ENCODE measurements at places on chromosomes 6 and 20.

GRCh38 chr6:157282284-157282683 is 41.0 kb downstream of the TMEM242 start:
- DNase-seq = no peak

DNA sequence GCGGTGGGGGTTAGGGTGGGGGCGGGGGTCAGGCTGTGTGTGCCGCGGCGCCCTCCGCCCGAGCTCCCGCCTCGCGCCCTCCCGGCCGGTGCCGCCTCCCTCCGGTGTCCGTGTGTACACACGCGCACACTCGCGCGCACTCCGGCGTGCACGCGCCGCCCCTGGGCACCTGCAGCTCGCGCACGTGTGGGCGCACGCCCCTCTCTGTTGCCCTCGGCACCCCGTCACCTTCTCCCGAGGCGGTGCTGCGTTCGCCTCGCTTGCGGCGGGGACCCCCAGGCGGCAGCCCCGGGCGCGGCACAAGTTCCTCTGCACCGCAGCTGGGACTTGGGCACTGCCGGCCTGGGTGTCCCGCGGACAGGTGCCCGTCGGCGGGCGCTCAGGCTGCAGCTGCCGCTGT is 525 bp downstream of the MACROD2 start:
- no peak for DNase-seq

- no peak for DNase-seq
Measured at GRCh38 chr6:2958331-2958711, 13.0 kb downstream of the SERPINB6 start.

GRCh38 chr6:25652007-25652515 is at the start of gene SCGN:
TSS of gene SCGN (plus strand) at chr6:25652215. CDS start at chr6:25652404, 189 bp downstream.
- DNase-seq = peak; percentile 32

GRCh38 chr6:52596371-52597028 is 19.6 kb upstream of the TRAM2 start:
- no peak for DNase-seq

DNA sequence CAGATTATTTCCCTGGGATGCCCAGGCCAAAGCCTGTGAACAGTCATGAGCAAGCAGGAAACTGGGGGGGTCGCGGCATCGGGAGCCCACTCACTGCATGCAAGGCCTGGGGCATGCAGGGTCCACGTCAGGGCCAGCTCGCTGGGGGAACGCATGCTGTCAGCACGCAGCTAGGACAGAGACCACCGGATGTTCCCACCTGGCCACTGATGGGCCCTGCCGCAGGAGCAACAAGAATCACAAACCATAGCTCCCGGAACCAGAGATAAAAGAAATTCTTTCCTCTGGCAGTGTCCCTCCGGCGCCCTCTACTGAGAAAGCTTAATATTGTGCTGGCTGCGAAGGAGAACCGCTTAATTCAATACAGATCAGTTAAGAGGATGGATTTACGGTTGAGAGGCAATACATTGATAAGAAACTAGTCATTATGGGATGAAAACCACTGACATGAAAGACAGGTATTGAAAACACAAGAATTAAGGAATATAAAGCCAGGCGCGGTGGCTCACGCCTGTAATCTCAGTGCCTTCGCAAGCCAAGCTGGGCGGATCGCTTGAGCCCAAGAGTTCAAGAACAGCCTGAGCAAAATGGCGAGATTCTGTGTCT is 32.6 kb downstream of the C6orf15 start:
- DNase-seq = peak; percentile 64

- DNase-seq = no peak
Measured at GRCh38 chr6:36120539-36120938, 9.8 kb upstream of the MAPK13 start.

DNA sequence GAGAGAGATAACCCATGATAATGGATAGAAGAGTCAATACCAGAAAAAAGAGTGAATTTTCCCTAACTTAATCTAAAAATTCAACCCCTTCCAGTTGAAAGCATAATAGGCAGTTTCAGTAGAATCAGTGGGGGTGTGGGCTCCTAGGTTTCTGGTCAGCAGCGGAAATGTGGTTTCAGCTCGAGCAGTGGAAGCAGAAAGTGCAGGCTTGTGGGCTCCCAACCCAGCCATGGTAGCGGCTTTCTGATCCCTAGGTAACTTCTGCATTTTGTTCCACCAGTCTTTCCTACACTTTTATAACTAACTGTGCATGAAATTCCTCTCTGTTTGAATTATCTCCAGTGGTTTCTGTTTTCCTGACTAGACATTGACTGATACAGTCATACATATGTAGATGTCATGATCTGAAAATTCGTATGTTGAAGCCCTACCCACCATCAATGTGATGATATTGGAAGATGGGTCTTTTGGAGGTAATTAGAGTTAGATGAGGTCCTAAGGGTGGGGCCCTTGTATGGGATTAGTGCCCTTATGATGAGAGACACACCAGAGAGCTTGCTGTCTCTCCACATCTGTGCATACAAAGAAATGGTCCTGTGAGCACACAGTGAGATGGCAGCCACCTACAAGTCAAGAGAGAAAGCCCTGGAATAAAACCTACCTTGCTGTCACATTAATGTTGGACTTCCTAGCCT is 6.5 kb upstream of the DDO start:
- no peak for DNase-seq

GRCh38 chr6:12339808-12340487 is 49.8 kb downstream of the EDN1 start:
- no peak for DNase-seq

GRCh38 chr6:69835414-69836179 is 30.8 kb upstream of the COL19A1 start:
- DNase-seq = no peak

DNA sequence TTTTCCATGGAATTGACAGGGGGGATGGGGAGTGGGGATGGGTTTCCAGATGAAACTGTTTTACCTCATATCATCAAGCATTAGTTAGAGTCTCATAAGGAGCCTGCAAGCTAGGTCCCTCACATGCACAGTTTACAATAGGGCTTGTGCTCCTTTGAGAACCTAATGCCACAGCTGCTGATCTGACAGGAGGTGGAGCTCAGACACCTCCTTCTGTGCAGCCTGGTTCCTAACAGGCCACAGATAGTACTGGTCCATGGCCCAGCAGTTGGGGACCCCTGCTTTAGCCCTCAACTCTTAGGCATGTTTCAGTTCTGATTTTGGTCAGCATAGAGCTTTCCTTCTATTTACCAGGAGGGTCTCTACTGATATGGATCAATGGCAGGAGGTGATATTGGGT is 251.6 kb downstream of the LAMA2 start:
- DNase-seq = no peak

GRCh38 chr6:19547507-19547906 is 289.7 kb upstream of the ID4 start:
- DNase-seq = no peak

DNA sequence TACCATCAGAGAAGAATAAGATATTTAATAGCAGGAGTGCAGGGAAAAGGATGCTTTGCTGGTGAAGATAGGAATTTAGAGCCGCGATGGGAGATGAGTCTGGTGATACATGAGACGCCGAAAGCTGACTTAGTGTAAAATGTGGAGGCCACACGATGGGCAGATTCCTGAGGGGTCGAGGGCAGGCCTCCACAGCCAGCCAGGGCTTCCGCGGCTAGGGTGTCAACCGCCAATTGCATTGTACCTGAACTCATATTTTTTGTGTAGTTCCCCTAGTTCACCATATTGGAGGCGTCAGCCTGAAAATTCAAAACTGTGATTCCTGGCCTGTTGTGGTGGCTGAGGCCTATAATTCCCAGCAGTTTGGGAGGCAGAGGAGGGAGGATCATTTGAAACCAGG is 8.5 kb downstream of the ETV7 start:
- DNase-seq = no peak

DNA sequence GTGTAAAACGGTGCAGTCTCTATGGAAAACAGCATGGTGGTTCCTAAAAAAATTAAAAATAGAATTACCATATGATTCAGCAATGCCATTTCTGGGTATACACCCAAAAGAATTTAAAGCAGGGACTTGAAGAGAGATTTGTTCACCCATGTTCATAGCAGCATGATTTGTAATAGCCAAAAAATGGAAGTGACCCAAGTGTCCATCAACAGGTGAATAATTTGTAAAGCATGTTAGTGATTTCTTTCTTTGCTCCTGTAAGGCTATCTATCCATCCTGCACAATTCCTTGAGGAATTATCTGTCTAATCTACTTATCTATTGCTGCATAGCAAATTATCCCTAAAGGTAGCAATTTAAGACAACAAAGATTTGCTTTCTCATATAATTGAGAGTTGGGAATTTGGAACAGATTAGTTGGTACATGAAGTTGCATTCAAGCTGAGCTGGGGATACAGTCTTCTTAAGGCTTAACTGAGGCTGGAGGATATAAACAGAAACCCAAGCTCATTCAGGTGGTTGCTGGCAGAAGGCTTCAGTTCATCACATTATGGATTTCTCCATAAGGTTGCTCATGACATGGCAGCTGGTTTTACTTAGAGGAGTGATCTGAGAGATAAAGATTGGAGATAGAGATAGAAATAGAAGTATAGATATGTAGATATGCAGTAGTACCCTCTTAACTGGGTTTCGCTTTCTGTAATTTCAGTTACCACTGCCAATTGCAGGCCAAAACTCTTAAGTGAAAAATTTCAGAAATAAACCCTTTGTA is 62.0 kb downstream of the IL22RA2 start:
- no peak for DNase-seq

DNA sequence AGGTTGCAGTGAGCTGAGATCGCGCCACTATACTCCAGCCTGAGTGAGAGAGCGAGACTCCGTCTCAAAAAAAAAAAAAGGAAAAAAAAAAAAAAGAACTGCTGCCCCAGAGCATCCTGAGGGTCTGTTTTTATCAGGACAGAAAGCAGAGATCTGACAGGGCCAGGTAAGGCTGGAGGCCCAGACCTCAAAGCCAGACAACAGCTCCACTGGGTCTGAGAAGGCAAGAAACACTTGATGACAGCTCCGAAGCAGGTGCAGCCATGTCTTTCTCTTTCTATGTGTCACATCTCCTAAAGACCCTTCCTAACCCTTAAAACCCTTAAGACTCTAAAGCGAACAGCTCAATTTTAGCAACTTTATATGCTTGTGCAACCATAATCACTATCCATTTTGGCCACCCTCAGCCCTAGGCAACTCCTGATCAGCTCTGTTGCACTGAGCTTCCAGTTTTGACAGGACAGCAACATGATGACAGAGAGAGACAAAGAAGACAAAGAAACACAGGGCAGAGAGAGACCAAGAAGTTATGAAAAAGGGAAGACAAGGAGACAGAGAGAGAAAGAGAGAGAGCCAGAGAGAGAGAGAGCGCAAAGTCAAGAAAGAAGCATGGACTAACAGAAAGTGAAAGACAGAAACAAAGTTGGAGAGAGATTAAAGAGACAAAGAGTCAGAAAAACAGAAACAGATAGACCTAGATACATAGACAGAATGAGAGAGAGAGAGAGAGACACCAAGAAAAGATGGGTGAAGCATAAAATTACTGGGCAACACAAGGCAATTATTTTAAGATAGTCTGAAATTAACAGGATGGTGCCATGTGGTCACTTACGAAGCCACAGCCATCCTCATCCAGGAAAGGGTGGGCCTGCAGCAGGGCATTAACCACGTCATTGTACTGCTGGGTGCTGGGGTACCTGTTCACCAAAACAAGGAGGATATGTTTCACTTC is 39.2 kb downstream of the SAMD3 start:
- no peak for DNase-seq

- no peak for DNase-seq
Measured at GRCh38 chr20:17282501-17282900, 55.7 kb downstream of the PCSK2 start.

DNA sequence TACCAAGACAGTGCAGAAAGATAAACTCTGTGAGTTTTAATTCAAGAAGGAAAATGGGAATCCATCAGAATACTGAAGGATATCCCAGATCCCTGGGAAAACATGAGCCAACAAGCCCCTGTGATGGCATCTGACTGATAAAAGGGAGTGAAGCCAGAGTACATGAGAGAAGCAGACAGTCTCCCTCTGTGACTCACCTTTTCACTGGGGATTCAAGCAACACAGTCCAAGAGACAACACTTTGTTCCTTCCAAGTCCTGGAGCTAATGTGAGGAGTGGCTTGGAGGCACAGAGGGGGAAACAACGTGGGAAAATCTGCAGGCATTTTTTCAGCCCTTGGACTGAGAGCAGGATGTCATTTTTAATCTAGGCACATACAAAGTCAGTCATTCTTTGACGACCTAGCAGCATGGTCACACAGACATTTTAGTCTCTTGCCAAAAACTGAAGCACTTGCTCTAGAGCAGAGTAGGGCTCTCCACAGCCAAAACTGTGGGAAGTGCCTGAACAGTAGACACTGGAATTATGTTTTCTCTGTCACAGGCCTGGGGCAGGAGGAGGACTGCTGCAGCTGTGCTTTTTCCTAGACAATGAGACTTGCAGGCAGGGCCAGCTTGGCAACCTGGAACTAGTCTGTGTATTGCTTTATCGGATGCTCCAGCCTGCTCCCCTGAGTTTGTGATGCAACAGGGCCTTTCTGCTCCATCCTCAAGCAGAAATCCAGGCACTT is 465.0 kb upstream of the GJE1 start:
- DNase-seq = no peak

DNA sequence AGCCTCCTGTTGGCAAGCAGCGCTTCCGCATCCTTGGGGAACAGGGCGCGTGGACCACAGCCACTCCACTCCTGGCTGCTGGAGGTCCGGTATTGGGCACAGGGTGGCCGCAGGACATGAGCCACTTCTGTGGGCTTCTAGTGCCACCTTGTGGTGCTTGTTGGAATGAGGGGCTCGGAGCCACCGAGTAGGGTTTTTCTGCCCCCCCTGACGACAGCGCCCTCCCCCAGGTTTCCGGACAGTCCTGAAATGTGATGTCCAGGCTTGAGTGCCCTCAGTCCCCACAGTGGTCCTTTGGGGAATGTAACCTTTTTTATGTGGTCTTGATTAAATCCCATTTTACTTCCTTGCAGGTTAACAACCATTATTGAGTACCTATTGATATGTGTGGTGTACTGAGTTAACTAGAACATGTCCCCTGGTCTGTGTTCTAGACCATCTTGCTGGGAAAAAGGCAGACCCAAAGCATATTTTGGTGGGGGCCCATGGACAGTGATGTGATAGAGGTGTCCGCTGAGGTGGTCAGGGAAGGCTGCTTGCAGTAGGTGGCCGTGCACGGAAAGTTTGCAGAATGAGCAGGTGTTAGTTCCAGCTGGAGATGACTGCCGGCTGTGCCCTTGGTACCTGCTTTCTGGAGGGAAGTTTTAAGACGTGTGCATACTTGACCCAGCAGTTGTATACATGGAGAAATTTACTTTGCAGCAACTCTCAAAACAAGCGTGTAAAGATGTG is 70.0 kb downstream of the PTPN1 start:
- DNase-seq = peak; percentile 59

GRCh38 chr6:43298565-43299337 is 691 bp downstream of the SLC22A7 start:
- DNase-seq = no peak

- no peak for DNase-seq
Measured at GRCh38 chr20:19478320-19478895, 266.0 kb downstream of the SLC24A3 start.
